ENCODE measurements at places on chromosomes 3 and 15. TPM values are rescaled to one million over a fixed set of nuclear protein-coding genes. Genes with fewer than 3 reads are reported as not detected.

- H3K27me3 ChIP-seq = no peaks in the 10 kb centered on the region
- no peak for DNase-seq
- no peaks in the 10 kb centered on the region for H3K4me1 ChIP-seq
Measured at GRCh38 chr15:56736308-56736707, 3.0 kb upstream of the ZNF280D start.

SETD2 gene
- total RNA-seq = 35.2 TPM

GRCh38 chr3:163543662-163544061 lies 1534.6 kb downstream of the SI start:
- H3K4me3 ChIP-seq = no peak overlapping the region
- no peaks in the 10 kb centered on the region for H3K27me3 ChIP-seq
- H3K4me1 ChIP-seq = no peaks in the 10 kb centered on the region
- no peaks in the 10 kb centered on the region for H3K36me3 ChIP-seq

GRCh38 chr3:111895071-111895470 lies 36.0 kb downstream of the PHLDB2 start:
- H3K27me3 ChIP-seq = no peaks in the 10 kb centered on the region
- no peaks in the 10 kb centered on the region for H3K36me3 ChIP-seq
- peak; percentile 12 for DNase-seq
- peak overlapping the region; percentile 75 for H3K27ac ChIP-seq
- peaks cover 11% of the 10 kb centered on the region for H3K4me1 ChIP-seq

- no peaks in the 10 kb centered on the region for H3K27me3 ChIP-seq
- H3K27ac ChIP-seq = no peak overlapping the region
- H3K4me3 ChIP-seq = no peak overlapping the region
- DNase-seq = no peak
Measured at GRCh38 chr3:29708884-29709283, 428.0 kb downstream of the RBMS3 start.

DNA sequence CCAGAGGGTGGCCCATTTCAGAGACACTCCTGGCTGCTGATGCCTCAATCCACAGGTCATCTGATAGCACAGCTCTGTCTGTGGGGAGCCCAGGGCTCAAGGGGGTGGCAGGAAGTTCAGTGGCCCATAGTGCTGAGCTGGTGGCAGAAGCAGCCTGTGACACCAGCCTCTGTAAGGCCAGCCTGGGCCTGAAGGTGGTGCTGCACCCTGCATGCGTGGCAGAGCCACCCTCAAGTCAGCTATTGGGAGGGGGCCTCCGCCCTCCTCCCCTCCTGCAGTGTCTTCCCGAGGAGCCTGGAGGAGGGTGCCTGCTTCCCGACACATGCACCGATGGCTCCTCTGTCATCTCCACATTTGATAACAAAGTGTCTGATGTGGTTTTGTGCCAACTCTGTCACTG lies 3.0 kb downstream of the PLA1A start:
- H3K27ac ChIP-seq = no peak overlapping the region
- H3K4me1 ChIP-seq = peaks cover 9% of the 10 kb centered on the region
- H3K4me3 ChIP-seq = no peak overlapping the region
- peaks cover 13% of the 10 kb centered on the region for H3K27me3 ChIP-seq

MED12L gene
- total RNA-seq = 4.6 TPM

CCR3 gene
- 0.17 TPM for total RNA-seq

- H3K4me3 ChIP-seq = no peak overlapping the region
- no peaks in the 10 kb centered on the region for H3K27me3 ChIP-seq
- no peak for DNase-seq
- peaks cover 29% of the 10 kb centered on the region for H3K4me1 ChIP-seq
- H3K36me3 ChIP-seq = no peaks in the 10 kb centered on the region
Measured at GRCh38 chr3:15384510-15385237, 42.7 kb downstream of the METTL6 start.

DNA sequence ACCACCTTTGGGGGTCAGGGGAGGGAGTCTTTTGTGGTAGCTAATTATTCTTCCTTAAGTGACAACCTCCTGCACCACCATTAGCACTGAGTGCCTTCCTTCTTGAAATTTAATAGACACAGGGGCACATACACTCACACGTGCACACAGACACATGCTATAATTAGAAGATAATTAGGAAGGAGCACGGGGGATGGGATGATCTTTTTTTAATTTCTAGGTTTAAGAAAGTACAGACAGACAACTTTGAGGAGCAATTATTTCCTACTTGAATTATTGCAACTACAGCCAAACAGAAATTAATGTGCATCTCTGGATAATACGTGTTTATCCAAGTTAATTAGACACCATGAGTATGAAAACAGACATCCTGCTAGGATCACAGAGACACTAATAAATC lies 44.8 kb upstream of the GUCA1C start:
- no peak overlapping the region for H3K4me3 ChIP-seq
- H3K36me3 ChIP-seq = no peaks in the 10 kb centered on the region
- H3K27ac ChIP-seq = no peak overlapping the region
